Right kidney (tissue), 9 donors: ENCODE measurements at places on chromosomes 2 and 18.

- DNase-seq: no peak
Measured at GRCh38 chr2:239327536-239328350, 73.1 kb downstream of the HDAC4 start.

- DNase-seq: no peak
Measured at GRCh38 chr2:119645173-119645855, 33.7 kb upstream of the TMEM177 start.

- no peak for DNase-seq
Measured at GRCh38 chr18:76306685-76307292, 188.3 kb downstream of the ZNF516 start.

DNA sequence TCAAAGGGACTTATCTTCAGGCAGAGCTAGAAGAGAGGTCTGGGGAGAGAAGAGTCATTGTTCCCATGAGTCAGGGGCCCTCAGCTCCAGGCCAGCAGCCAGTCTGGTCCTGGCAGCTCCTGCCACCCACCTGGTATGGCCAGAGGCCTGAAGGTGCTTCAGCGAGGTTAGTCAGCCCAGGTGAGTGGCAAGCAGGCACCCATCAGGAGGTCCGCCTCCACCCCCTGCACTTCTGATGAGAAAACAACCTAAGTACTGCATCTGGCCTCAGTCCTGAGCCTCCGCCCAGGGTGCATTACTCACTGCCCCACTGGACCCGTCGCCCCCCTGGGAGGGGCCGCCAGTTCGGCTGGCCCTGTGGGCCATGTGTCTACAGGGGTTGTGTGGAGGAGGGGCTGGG, 130.2 kb downstream of the INHBB start:
- no peak for DNase-seq
